ENCODE measurements at places on chromosomes 1 and 21.

- DNase-seq = no peak
These were observed 128.4 kb downstream of the S1PR1 start for GRCh38 chr1:101365186-101365585.

GRCh38 chr21:45142469-45143308, 68.3 kb downstream of the ADARB1 start:
- DNase-seq = peak; percentile 44

DNA sequence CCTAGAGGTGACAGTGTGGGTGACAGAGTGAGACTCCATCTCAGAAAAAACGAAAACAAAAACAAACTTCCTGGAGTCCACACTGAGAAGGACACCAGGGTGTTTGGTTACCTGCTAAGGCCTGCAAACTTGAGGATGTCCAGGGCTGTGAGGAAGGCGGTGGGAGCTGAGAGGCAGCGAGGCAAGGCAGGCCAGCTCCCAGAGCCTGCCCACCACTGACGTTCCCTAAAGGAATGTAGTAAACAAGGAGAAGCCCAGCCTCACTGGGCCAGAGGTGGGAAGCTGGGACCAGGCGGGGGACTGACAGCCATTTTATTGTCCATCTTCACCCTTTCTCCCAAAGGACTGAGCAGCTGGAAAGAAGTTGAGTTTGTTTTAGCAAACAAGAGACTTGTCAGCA, 24.1 kb downstream of the SHISA4 start:
- no peak for DNase-seq

GRCh38 chr1:11227106-11228077, 35.0 kb downstream of the MTOR start:
- DNase-seq = no peak

DNA sequence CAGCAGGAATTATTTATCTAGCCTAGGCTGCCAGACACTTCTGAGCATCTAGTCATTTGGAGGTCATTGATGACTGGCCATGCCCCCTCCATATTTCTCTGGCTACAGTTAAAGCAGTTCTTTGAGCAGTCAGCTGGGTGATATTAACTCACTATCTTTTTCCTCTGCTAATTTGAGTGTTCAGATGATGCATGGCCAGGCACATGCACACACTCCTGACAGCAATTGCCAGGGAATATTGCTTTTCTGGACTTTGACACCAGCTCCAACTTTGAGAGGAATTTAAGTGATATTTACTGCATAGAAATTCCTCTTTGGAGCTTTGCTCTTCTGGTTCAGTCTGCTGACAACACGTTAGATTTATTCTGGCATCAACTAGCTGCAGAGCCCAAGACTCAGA, 52.6 kb downstream of the CD247 start:
- no peak for DNase-seq

All from urothelium cell line (cell line).